ENCODE measurements at places on chromosomes 7 and 10. TPM values are rescaled to one million over a fixed set of nuclear protein-coding genes. Genes with fewer than 3 reads are reported as not detected.

GRCh38 chr10:99394761-99395386 is 35.5 kb downstream of the GOT1 start:
- H3K36me3 ChIP-seq, result peaks cover 5% of the 10 kb centered on the region
- no peak overlapping the region for H3K4me3 ChIP-seq
- peaks cover 8% of the 10 kb centered on the region for H3K4me1 ChIP-seq
- no peak for DNase-seq

DNA sequence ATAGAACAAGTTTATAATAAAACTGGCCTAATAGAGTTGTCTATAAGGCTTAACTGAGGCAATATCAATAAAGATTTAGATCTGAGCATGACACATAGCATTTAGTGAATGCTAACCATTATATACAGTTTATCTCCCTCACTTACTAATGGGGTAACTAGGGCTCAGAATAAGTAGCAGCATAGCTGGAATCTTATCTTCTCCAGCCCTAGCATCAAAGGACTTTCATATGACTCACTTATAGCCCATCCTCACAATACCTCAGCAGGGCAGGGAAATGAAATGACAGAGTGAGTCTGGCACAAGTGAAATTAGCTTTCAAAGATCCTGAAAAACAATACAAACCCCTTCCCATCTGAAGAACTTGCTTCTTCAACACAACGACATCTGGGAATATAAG is 362.9 kb downstream of the KIF20B start:
- no peak for DNase-seq
- no peak overlapping the region for H3K4me3 ChIP-seq
- no peaks in the 10 kb centered on the region for H3K27me3 ChIP-seq
- no peaks in the 10 kb centered on the region for H3K36me3 ChIP-seq
- H3K4me1 ChIP-seq, result no peaks in the 10 kb centered on the region

GRCh38 chr10:35058134-35058533 is 32.0 kb downstream of the CUL2 start:
- H3K4me3 ChIP-seq, result no peak overlapping the region
- H3K36me3 ChIP-seq, result peaks cover 6% of the 10 kb centered on the region
- no peaks in the 10 kb centered on the region for H3K27me3 ChIP-seq

DNA sequence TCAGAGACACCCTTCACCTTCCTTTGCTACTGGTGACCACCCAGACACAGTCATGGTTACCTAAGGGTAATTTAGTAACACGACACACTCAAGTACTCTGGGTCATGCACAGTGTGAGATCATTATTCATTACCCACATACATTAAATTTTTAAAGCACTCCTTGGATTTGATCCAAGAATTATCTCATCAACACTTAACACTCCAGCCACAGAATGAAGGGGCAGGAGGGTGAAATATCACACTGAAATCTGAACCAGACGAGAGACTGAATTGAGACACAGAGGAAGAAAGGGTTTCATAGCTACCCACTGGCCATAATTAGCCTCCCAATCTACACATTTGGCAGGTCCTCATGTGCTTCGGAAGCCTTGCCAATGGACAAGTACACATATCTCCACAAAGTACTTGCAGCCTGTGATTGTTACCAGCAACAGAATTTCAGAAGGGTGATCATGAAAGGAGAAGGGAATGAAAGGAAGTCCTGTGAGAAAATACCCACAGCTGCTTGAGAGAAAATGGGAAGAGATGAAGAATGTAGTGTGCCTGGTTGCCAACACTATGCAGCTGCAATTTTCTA is 189.3 kb downstream of the POLR1F start:
- H3K4me1 ChIP-seq, result no peaks in the 10 kb centered on the region
- no peak overlapping the region for H3K27ac ChIP-seq
- no peaks in the 10 kb centered on the region for H3K36me3 ChIP-seq
- no peak overlapping the region for H3K4me3 ChIP-seq

DNA sequence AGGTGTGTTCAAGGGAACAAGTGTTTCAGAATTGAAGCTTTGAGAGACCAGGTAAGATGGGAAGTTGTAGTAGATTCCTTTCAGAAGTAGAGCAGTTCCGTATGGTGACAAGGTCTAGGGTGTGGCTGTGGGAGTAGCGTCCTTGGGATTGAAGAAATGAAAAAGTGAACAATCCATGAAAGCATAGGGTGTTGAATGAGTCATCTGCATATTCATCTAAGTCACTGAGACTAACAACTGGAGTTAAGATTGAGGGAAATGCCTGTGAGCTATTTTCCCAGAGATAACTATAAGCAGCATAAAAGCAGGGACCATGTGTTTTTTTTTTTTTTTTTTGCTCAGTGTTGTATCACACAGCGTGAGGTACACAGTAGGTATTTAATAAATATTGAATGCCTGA is 134.8 kb downstream of the PHTF2 start:
- no peaks in the 10 kb centered on the region for H3K27me3 ChIP-seq
- H3K36me3 ChIP-seq, result no peaks in the 10 kb centered on the region
- no peak overlapping the region for H3K4me3 ChIP-seq
- H3K27ac ChIP-seq, result no peak overlapping the region
- DNase-seq, result no peak

DNA sequence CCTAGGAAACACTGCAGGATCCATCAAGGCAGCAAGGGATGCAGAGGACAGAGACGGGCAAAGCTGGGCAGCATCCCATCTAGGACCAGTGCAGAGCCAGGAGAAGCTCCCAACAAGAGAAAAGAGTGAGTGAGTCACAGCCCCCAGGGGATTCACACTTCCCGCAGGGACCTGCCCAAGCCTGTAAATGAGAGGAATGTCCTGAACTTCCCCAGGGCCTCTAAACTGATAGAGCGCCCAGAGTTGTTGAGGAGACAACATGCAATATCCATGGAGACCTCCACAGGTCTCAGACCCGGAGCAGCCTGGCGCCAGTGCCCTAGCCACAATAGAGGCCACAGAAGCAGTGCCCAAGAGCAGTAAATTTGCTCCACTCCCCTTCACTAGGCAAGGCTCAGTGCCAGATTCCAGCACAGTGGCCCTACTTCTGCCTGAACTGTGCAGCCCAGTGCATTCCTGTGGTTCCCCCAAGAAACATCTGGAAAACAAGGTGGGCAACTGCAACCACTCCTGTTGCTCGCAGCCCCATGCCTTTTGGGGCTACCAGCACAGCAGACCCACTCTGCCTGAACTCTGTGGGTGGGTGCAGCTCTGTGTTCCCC is 567.5 kb downstream of the POM121L12 start:
- H3K27ac ChIP-seq, result no peak overlapping the region
- no peak overlapping the region for H3K4me3 ChIP-seq
- no peak for DNase-seq
- H3K4me1 ChIP-seq, result no peaks in the 10 kb centered on the region

GRCh38 chr7:108135446-108136190 is 5.5 kb upstream of the LAMB4 start:
- no peaks in the 10 kb centered on the region for H3K4me1 ChIP-seq
- no peaks in the 10 kb centered on the region for H3K36me3 ChIP-seq
- no peak for DNase-seq
- no peak overlapping the region for H3K4me3 ChIP-seq

GRCh38 chr10:109701633-109702215 is 221.6 kb downstream of the XPNPEP1 start:
- no peaks in the 10 kb centered on the region for H3K27me3 ChIP-seq
- no peak overlapping the region for H3K27ac ChIP-seq
- H3K4me3 ChIP-seq, result no peak overlapping the region
- H3K4me1 ChIP-seq, result no peaks in the 10 kb centered on the region
- no peak for DNase-seq

- H3K27me3 ChIP-seq, result no peaks in the 10 kb centered on the region
- no peak overlapping the region for H3K4me3 ChIP-seq
Observed at GRCh38 chr10:83612746-83613145, 526.6 kb upstream of the GHITM start.

DNA sequence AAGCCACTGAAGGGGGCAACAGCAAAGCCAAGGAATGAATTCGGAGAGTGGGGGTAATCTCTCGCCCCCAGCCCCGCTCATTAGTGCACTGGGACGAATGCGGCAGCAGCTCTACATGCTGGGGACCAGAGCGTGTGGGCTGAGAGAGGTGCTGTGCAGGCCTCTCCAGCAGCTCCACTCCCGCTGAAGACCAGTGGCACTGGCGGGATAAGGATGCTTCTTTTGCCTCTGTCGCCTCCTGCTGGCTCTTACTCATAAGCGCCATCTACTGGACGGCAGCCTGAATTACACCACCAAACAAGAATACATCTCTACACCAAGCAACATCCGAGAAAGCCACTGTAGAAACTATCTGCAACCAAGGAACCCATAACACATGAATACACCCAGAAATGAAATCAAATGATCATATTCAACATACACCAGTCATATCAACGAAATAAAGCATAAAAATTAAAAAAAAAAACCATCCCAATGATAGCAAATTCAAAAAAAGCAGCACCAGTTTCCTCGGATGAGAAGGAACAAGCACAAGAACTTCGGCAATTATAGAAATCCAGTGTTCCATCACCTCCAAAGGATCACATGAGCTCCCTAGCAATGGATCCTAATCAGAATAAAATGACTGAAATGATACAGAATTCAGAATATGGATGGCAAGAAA is 79.0 kb upstream of the TMEM168 start:
- DNase-seq, result peak; percentile 26
- H3K27ac ChIP-seq, result no peak overlapping the region
- no peak overlapping the region for H3K4me3 ChIP-seq
- H3K27me3 ChIP-seq, result no peaks in the 10 kb centered on the region

DNA sequence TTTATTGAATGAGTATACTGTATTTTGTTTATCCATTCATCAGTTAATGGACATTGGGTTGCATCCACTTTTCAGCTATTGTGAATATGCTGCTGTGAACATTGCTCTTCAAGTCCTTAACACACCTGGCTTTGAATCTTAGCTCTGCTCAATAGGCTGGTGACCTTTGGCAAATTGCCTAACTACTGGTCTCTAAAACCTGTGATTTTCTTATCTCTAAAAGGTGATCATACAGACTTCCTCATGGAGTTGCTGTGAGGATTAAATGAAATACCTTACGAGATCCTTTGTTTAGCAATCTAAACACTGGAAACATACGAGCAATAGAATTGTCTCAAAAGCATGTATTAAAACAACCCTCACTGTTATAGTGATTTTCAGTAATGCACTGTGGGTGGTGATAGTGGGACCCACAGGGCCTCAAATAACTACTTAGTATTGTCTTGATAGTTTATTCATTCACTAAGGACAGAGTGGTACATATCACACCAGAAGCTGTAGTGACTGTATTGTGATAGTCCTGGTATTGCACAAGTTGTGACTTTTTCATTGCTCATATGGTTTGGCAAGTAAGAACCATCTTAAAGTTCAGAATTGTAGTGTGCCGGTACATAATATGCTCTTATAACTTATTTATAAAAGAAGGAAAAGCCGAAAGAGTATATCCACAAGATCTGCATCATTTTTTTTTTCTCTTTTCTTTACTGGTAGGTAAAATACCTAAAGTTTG is 257.6 kb downstream of the EXOC4 start:
- H3K27ac ChIP-seq, result no peak overlapping the region
- no peaks in the 10 kb centered on the region for H3K27me3 ChIP-seq
- H3K4me1 ChIP-seq, result no peaks in the 10 kb centered on the region

DNA sequence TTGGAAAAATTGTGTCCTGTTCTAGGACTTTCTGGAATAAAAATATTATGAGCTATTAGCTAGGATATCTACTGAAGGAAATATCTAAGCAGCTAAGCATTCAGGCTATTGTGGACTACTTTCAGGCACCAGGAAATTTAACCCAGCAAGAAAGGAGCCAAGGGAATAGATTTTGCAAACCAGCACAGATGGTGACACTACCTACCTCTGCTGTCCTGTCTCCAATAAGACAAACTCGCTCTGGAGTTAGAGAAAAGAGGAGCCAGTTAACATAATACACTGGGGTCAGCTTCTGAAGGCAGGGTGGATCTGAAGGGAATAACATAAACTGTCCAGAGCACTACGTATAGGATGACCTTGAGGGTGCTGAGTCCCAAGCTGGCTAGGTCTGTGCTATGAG is 223.7 kb upstream of the PRSS58 start:
- no peaks in the 10 kb centered on the region for H3K36me3 ChIP-seq
- no peaks in the 10 kb centered on the region for H3K27me3 ChIP-seq
- no peak overlapping the region for H3K27ac ChIP-seq
- peaks cover 10% of the 10 kb centered on the region for H3K4me1 ChIP-seq
- DNase-seq, result no peak

GRCh38 chr10:23516530-23516929 is 77.7 kb downstream of the OTUD1 start:
- no peaks in the 10 kb centered on the region for H3K36me3 ChIP-seq
- H3K27ac ChIP-seq, result no peak overlapping the region
- H3K27me3 ChIP-seq, result no peaks in the 10 kb centered on the region
- DNase-seq, result no peak
- H3K4me1 ChIP-seq, result no peaks in the 10 kb centered on the region

DNA sequence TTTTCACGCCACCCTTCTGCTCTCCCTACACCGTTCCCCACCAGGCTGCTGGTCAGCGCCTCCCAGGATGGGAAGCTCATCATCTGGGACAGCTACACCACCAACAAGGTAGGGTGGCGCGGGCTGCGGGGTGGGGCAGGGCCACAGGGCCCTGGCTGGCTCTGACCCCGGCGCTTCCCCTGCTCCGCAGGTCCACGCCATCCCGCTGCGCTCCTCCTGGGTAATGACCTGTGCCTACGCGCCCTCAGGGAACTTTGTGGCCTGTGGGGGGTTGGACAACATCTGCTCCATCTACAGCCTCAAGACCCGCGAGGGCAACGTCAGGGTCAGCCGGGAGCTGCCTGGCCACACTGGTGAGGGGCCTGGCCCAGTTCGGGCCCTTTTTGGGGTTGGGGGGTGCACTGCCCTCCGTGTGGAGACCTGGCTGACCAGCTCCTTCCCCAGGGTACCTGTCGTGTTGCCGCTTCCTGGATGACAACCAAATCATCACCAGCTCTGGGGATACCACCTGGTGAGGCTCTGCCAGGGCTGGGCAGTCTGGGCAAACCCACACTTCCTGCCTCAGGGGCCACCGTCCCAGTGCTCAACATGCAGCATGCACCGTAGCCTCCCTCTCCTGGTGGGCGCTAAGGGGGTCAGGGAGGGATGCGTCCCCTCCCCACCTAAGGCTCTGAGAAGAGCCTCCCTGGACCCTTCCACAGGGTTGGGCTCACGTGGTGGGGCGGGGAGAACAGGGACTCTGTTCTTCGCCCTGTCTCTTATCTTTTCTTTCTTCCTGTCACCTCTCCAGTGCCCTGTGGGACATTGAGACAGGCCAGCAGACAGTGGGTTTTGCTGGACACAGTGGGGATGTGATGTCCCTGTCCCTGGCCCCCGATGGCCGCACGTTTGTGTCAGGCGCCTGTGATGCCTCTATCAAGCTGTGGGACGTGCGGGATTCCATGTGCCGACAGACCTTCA is 4.0 kb downstream of the GNB2 start:
- no peak overlapping the region for H3K27ac ChIP-seq
- peaks cover 16% of the 10 kb centered on the region for H3K36me3 ChIP-seq
- H3K4me1 ChIP-seq, result peaks cover 14% of the 10 kb centered on the region
- no peak for DNase-seq
- H3K4me3 ChIP-seq, result no peak overlapping the region

Gene NPSR1
- not detected for total RNA-seq

Gene OPN4
- total RNA-seq, result not detected

Gene ABCB1
- 2.3 TPM for total RNA-seq

Gene DDC
- 6.6 TPM for total RNA-seq

Gene TRIM4
- total RNA-seq, result 41.9 TPM

Gene PNLIPRP3
- not detected for total RNA-seq

Gene AQP1
- 204 TPM for total RNA-seq

Gene TEX47
- total RNA-seq, result not detected

Gene ADRA2A
- 115 TPM for total RNA-seq

Gene ZNF273
- total RNA-seq, result 19.4 TPM

Gene AKR1D1
- total RNA-seq, result not detected
